Bone marrow (tissue), 2 donors: ENCODE measurements at places on chromosomes 4 and X.

DNA sequence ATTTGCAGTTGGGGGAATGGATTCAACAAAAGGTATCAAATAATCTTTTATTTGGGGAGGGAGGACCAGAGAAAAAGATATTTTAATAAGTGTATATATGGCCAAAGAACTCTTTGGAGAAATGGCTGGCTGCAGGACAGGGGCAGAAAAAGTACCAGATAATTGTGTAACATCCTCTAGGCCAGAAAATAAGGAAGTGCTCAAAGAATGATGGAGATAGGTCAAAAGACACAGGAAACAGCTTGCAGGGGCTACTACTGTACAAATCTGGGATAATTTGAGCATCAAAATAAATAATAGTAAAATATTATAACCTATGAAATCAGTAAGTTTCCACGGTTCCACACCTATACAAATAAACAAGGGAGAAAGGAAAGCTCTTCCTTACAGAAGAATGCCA, 34.8 kb downstream of the KLHL5 start:
- DNase-seq: peak; percentile 45

GRCh38 chrX:46873746-46874145, 36.9 kb downstream of the RP2 start:
- peak; percentile 47 for DNase-seq

GRCh38 chr4:956531-957230, 16.7 kb downstream of the DGKQ start:
- DNase-seq: no peak

DNA sequence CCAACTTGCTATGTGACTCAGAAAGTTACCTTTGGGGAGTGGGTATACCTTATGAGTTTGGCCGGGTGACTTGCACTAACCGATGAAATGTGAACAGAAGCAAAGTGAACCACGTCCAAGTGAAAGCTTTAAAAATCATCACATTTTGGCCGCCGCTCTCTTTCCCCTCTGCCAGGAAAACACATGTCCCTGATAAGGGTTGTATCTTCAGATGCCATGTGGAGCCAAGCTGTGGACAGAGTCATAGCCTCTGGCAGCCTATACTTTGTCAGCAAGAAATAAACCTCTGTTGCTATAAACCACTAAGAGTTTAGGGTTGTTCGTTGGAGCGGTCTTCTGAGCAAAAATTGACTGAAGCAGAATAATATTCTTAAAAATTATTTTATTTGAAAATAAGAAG, 92.3 kb downstream of the PRDM5 start:
- no peak for DNase-seq

- no peak for DNase-seq
These were observed 166.8 kb upstream of the FRG1 start for GRCh38 chr4:189773909-189774308.

- DNase-seq: no peak
These were observed 611.2 kb downstream of the RPA4 start for GRCh38 chrX:97494756-97495372.

- no peak for DNase-seq
These were observed 44.9 kb downstream of the SH3KBP1 start for GRCh38 chrX:19842542-19842941.

GRCh38 chr4:140732780-140733179, 23.4 kb downstream of the TBC1D9 start:
- DNase-seq: no peak
